ENCODE measurements at places on chromosomes 2 and 18.

- DNase-seq, result no peak
Observed at GRCh38 chr2:206115026-206115578, 29.1 kb upstream of the INO80D start.

- DNase-seq, result no peak
Observed at GRCh38 chr2:177053038-177053437, 159.6 kb upstream of the HNRNPA3 start.

DNA sequence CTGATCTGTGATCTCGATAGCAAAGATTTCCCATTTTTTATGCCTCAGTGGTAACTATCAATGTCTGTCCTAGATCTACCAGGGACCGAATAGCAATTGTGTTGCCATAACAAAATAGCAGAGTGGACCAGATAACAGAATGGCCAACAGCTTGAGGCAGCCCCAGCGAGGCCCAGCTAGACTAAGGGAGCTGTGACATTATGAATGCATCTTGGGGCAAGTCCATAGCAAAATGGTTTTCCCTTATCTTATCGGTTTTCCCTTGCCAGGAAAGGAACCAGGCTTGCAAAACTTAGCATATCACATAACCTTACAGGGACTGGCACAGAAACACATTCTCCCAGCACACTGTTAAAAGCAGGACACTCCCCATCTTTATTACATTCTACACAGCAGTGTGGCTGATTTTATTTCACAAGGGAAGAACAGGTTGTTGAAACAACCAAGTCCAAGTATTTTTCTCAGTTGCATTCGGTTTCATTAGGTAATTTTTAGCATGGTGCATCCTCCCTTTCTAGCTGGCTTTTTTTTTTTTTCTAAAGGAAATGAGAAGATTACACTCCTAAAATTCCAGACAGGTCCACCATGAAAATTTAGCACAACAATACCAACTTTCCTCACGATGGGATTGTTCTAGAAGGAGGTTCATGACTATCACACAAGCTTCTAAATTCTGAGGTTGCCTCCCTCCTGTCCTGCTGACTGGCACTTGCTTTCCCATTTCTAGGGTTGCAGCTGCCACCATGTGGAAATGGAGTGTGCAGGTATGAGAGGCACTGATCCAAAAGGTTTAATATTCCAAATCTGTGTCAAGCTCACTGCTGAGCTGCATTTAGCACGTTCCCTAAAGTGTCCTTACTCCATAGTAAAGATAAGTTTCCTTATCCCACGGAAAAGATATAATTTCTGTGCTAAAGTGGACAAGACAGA is 97.0 kb upstream of the SLC35G4 start:
- no peak for DNase-seq

DNA sequence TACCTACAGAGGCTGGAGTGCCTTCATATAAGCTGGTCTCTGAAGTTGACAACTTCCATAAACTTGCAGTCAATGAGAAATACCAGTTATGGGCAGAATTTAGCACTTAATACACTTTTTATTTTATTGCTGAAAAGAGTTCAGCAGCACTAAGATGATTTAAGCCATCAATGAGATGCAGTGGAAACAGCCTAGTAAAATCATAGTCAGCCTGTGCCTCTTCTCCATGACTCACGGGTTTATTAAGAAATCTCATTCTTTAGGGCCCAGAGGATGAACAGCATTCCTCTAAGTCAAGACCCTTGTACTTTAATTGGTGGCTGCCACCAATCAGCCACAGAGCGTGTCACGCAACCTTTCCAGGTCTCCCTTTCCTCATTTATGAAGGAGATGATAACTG is 1357.9 kb upstream of the CELF4 start:
- no peak for DNase-seq

DNA sequence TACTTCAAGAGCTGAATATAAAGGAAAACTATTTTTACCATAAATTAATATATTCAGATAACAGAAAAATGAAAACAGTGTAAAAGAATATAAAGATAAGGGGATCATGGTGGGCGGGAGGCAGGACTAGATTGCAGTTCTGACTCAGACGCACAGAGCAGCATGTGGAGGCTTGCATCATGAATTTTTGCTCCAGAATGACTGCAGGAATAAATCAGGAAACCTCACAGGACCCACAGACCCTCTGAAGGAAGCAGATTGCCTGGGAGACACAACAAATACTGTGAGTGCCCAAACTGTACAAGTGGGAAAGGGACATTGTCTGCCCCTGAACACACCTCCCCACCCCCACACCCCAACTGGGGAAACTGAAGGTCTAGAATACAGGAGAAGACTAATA is 19.2 kb upstream of the SIGLEC15 start:
- DNase-seq, result no peak

DNA sequence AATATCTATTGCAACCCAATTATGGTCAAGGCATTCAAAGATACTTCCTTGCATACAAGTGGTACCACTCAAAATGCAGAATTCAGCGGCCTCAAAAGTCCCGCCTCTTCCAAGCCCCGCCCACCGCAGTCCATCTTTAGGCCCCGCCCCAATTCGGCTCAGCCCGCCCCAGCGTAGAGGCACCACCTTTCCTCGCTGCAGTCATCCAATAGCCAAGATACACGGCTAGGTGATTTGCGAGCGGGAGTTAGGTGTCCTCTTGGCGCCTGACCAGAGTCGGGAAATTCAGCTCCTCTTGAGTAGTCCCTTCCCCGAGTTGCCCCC is 431 bp upstream of the SEC11C start:
- DNase-seq, result peak; percentile 98

DNA sequence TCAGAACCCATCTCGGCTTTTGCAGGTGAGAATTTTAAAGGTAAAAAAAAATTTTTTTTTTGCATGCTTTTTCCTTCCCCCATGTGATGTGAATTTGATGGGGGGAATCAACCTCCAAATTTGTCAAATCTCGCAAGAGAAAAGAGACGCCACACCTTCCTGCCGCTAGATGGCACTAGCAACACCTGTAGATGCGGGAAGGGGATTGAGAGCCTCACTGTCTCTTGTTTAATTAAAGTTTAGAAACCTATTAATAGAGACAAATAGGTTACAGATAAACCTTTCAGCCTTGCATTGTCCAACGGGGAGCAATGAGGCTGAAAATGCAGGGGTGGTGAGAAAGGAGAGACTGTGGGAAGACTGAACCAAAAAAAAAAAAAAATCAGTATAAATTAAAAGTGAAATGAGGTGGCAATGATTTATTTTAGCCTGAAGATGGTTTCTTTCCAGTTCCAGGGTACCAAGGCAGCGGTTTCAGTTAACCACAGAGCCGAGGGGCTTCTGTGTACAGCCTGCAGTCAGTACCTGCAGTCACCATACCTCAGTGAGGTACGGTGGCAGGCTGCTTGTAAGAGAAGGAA is 84.6 kb downstream of the NRP2 start:
- DNase-seq, result no peak

DNA sequence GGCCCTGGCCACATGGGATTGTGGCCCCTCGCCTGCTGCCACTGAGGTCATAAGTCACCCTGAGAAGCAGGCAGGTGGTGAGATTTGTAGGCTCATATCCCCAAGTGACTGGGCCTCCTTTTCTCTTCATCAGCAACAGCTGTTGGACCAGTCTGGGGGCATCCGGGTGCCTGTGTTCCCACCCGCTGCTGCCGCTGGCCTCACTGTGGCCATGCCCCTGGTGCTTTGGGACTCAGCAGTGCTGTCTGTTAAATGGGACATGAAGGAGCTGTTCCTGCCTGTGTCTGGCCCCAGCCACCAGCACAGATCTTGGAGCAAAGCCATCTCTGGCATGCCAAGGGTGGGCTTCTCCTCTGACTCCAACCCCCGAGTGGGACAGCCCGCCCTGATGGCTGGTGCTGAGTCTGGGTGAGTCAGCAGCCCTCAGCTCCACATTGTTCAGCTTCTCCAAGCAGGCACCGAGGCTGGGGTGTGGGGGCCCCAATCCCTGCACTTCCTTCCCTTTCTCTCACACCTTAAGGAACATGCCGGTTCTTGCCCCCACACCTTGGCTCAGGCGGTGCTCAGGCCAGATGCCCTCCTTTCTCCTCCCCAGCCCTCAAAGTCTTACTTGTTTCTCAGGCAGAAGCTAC is 207.9 kb downstream of the GLI2 start:
- no peak for DNase-seq

DNA sequence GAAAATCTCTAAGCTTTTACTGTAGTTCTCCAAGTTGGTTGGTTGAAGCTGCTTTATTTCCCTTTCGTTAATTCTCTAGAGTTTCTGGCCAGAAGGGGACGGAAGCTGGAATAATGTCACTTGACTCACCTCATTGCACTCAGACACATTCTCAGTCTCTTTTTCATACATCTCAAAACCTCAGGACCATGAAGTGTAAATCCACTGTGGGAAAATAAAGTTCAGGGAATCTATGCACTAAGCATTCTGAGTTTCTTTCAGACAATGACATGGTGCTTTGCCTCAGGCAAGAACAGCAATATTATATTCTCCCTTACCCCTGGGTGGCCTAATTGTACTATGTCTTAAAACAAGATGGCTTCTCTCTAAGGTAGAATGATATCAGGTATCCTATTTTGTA is 167.8 kb downstream of the PRPF40A start:
- no peak for DNase-seq

DNA sequence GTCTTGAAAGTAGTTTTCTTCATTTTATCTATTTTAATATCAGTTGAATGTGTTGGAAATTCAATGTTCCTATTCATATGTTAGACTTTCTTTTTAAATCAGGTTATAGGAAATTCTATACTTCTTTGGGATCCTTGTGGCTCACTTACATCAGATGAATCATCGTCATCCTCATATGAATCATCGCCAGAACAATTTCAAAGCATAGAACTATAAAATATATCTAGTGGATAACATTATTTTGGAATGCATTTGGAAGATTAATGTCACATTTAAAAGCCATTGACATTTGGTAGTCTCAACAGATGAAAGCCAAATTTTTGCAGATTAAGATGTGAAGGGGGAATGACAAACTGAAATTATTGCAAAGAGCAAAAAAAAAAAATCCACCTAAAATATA is 94.1 kb downstream of the FAM161A start:
- DNase-seq, result no peak

GRCh38 chr18:29147944-29148343 is 971.0 kb upstream of the CDH2 start:
- DNase-seq, result no peak

GRCh38 chr2:217993138-217993537 is 9.7 kb downstream of the TNS1 start:
- DNase-seq, result no peak

GRCh38 chr2:196944570-196944969 is 18.1 kb upstream of the PGAP1 start:
- no peak for DNase-seq

- DNase-seq, result no peak
Observed at GRCh38 chr18:63908858-63909257, 1.1 kb downstream of the SERPINB10 start.

- peak; percentile 36 for DNase-seq
Observed at GRCh38 chr18:32093102-32093511, 1.4 kb downstream of the RNF138 start.

DNA sequence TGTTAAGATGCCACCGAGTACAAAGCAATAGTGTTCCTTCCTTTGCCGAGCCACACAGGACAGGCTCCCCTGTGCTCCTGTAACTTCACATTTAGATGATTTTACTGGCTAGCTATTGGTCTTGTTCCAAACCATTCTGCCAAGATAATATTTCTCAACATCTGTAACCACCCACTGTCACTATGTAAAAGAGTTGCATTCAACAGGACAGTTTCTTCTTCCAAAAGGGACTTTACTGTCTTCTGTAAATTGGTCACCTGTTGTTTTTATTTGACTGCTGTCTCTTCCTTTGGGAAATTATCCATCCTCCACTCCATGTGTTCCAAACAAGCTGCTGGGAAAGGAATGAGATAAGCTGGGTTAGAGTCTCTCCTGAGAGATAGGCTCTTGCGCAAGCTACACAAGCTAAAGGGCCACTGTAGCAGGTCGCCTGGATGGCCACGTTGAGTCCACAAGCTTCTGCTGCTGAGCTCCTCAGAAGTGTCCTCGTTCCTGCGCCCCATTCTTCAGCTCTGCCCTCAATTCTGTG is 14.4 kb upstream of the BZW1 start:
- no peak for DNase-seq

- DNase-seq, result no peak
Observed at GRCh38 chr18:79489899-79490625, 94.3 kb downstream of the NFATC1 start.

DNA sequence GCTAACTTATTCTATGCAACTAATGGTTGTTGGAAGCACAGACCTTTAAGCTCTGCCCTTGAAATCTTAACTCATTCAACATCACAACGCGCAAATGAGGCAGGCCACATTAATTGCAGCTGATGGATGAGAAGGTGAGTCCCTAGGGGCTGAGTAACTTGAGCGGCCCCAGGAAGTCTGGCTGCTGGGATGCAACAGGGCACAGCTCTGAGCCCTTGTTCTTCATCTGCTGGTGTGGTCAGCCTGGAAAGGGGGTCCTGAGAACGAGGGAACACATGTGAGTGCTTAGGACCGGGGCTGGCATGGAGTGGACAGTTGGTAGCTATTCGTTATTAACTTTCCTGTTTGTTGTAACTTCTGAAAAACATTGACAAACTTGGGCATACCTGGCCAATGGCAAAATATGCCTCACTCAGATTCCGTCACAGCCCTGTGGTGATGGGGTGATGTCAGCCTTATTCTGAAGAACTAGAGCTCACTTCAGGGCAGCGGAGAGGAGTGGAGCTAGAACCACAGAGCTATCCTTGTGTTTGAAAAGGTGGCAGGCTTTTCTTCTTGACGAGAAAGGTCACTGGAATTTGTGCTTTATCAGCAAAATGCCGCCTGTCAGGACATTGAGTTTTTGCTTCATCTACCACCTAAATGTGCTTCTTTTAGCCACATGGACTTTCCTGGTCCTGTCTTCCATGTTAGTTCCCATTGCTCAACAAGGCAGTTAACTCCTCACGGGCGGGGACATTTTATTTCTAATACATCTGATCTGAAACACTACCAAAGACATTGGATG is 145.9 kb upstream of the FHL2 start:
- DNase-seq, result no peak

DNA sequence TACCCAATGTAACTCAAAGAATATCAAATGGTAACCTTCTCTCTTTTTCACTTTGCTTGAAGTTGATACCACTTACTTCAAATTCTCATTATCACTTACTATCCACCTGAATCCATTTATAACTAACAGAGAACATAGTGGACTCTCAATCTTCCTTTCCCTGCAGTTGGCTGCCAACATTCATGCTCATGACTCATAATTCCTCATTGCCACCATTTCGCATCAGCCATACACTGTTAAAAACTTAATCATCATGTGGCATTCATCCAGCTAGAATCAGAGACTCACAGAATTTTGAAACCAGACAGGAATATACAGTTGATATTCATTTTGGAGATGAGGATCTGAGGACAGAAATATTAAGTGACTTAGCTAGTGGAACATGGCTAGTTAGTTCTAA is 56.8 kb downstream of the SLC4A10 start:
- DNase-seq, result no peak

GRCh38 chr2:106053116-106053515 is 141.0 kb downstream of the UXS1 start:
- no peak for DNase-seq

- DNase-seq, result no peak
Observed at GRCh38 chr2:191637182-191638078, 40.5 kb upstream of the NABP1 start.

GRCh38 chr2:108574332-108574731 is 40.1 kb downstream of the LIMS1 start:
- no peak for DNase-seq
